NCI-H187 treated with DMSO at 0.1 percent for 48 hours (cell line): ENCODE measurements at places on chromosomes 6 and 20.

DNA sequence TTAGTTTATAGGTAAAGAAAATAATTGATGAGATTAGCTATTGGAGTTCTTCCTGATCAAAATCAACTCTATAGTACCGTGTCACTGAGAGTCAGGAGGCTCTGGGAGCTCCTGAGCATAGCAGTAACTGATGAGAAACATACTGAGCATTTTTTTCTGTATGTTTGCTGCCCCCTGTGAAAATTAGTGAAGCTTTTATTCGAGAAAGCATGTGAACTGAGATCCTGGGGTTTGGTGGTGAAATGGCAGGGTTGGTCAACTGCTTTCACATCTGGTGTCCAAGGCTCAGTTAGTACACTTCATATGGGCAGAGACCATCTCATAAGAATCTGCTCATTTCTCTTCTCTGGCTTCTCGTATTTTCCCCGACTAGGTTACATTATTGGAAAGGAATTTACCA is 4.1 kb upstream of the ABT1 start:
- DNase-seq, result no peak

DNA sequence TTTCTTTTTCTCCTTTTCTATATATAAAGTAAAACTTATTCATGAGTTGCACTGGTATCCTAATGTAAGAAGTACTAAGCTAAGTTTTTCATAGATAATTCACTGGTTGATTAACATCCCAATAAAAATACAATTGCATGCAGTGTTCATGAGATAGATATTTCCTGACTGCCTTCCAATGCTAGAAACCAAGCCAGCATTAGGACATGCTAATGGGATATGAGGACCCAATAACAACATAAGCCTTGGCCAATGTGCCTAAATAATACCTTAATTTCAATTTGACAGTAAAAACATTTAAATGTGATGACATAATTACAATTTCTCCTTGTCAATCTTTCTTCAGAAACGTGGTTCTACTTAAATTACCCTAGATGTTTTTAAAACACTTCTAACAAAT is 152.7 kb downstream of the RNGTT start:
- no peak for DNase-seq

DNA sequence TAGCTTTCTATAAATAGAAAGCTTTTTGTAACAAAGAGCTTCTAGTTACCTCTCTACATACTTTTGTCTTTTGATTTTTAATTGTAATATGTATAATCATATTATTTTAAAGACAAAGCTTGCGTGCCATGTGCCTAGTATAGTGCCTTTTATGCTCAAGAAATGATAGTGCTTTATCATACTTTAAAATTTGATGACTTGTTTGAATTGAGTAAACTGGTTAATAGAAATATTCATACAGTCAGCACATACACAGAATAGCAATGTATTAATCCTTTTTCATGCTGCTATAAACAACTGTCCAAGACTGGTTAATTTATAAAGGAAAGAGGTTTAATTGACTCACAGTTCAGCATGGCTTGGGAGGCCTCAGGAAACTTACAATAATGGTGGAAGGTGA is 313.0 kb downstream of the FRK start:
- DNase-seq, result no peak

- DNase-seq, result peak; percentile 99
These were observed 3.7 kb upstream of the RFPL4B start for GRCh38 chr6:112343390-112343789.

DNA sequence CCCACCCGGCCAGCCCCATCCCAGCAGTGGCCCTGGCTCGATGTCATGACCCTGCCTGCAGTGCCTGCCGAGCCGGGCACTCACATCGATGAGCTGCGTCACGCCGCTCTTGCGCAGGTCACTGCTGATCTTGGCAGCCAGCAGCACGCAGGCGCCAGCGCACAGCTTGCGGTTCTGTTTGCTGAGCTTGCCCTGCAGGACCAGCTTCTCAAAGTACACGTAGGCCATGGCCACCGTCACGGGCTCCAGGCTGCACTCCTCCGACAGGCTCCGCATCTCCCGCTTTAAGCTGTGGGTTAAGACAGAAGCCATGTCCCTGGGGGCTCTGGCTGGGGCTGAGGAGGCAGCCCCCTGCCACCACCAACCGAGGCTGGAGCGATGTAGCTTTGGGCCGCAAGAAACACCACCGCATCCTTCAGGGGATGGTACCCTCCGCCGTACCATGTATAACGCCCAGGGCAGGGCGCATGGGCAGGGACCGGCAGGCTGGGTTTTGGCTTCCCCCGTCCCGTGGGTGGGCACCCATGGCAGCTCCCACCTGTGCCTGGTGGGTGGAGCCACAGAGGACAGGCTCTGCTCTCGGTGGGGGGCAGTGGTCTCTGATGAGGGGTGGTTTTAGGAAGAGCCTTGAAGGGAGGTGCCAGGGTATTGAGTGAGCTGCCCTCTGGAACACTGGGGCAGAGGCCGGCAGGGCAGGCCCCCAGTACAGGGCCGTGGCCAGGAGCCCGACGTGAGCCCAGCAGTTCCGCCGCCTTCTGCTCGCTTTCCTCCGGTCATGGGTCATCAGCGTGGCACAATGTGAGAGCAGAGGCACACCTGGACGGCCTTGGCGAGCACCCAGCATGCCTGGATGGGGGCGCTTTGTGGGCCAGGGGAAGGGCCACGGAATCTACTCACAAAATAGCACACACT is 4.5 kb downstream of the RPS21 start:
- no peak for DNase-seq

- DNase-seq, result no peak
These were observed 861 bp upstream of the HLA-A start for GRCh38 chr6:29941471-29941870.

- DNase-seq, result no peak
These were observed 20.4 kb downstream of the PDE7B start for GRCh38 chr6:135871878-135872277.

GRCh38 chr20:6012179-6012578 is 41.7 kb downstream of the LRRN4 start:
- no peak for DNase-seq

DNA sequence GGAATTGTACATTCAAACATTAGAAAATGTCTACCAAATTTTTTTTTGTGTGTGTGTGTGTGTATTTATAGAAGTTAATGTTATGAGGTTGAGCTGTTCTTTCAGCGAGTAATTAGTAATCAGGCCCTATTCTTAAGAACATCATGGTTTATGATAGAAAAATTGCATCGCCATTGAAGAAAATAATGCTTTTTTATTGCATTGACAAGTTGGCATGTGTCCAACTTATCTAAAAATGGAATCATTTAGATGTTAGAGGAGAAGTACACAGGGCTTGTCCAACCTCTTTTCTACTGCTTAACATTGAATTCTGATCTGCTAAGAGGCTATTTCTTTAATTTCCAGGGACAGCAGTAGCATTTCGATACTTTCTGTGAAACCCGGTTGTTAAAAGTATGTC is 61.6 kb upstream of the ADGRG6 start:
- no peak for DNase-seq

DNA sequence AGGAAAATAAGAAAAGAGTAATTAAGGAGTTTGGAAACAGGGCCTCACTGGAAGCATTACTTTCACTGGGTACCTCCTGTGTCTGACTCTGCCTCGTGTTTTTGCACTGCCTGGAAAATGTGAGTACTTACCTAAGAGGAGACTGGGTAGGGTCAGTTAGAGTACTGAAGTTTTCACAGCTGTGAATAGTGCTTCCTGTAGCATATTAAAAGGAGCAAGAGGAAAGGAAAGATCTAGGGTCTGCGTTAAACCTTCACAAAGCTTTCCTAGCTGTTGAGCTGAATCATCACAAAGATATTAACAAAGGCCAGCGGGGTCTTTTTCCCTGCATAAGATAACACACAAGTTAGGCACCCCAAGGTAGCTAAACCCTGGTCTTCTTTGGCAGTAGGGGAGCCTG is 82.3 kb downstream of the MLIP start:
- no peak for DNase-seq

GRCh38 chr6:24666097-24666640 is 530 bp downstream of the TDP2 start:
- DNase-seq, result no peak

GRCh38 chr6:36129941-36130666 is at the start of gene MAPK13:
Gene MAPK13 (plus strand): TSS chr6:36130513. CDS start chr6:36130583, 70 bp downstream.
- DNase-seq, result no peak

DNA sequence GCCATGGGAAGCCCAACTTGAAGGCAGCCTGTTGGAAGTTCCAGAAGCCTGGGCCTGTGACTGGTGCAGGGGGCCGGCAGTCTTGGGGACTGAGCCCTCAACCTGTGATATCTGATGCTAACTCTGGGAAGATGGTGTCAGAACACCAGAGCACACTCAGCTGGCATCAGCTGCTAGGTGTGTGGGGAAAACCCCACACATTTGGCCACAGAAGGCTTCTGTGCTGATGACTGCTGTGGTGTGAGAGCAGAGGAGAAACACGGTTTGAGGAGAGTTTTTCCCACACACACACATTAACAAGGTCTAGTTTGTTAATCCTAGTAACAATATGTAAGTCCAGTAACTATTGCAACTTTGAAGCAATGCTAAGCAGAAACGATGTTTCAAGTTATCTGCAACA is 78.0 kb downstream of the PSMB1 start:
- no peak for DNase-seq
